ENCODE measurements at places on chromosomes 7 and 10.

- no peak for DNase-seq
Observed at GRCh38 chr7:99459087-99459486, 6.9 kb downstream of the ATP5MF start.

GRCh38 chr7:131753620-131754222, 197.3 kb upstream of the PODXL start:
- no peak for DNase-seq

- DNase-seq, result peak; percentile 72
Observed at GRCh38 chr7:2710286-2710655, 22.3 kb downstream of the AMZ1 start.

DNA sequence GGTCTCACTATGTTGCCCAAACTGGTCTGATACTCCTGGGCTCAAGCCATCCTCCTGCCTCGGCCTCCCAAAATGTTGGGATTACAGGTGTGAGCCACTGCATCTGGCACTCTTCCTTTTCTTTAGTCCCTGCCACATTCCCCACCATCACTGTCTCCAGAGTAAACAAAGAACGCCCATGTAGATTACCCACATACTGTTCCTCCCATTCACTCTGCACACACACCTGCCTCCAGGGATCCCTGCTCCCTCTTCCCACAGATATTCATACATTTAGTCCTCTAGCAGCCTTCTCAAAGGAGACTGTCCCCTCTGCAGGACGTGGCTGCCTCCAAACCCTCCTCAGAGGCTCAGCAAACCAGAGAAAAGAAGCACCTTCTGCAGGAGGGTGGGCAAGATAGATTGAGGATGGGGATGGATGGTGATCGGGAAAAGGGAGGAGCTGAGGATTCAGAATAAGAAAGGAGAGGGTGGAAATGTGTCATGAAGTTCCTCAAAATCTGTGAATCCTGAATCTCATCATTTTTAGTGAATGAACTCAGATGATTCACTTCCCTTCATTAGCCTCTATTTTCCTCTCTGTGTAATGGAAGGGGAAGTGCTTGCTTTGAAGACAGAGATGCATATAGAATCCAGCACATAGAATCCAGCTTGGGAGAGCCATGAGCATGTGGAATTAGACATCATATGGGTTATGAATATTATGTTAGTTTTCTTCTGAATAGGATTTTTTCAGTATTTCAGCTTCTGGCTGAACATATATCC, 5.5 kb upstream of the PLAU start:
- DNase-seq, result no peak

DNA sequence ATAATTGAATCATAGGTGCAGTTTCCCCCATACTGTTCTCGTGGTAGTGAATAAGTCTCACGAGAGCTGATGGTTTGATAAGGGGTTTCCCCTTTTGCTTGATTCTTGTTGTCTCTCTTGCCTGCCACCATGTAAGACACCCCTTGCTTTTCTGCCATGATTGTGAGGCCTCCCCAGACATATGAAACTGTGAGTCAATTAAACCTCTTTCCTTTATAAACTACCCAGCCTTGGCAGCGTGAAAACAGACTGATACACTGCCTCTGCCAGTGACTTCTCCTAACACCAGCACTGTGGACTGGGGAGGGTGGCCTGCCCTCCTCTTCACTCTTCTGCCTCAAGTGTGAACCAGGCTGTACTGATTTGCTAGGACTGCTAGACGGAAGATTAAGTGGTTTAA, 108.6 kb downstream of the RAB11FIP2 start:
- no peak for DNase-seq

DNA sequence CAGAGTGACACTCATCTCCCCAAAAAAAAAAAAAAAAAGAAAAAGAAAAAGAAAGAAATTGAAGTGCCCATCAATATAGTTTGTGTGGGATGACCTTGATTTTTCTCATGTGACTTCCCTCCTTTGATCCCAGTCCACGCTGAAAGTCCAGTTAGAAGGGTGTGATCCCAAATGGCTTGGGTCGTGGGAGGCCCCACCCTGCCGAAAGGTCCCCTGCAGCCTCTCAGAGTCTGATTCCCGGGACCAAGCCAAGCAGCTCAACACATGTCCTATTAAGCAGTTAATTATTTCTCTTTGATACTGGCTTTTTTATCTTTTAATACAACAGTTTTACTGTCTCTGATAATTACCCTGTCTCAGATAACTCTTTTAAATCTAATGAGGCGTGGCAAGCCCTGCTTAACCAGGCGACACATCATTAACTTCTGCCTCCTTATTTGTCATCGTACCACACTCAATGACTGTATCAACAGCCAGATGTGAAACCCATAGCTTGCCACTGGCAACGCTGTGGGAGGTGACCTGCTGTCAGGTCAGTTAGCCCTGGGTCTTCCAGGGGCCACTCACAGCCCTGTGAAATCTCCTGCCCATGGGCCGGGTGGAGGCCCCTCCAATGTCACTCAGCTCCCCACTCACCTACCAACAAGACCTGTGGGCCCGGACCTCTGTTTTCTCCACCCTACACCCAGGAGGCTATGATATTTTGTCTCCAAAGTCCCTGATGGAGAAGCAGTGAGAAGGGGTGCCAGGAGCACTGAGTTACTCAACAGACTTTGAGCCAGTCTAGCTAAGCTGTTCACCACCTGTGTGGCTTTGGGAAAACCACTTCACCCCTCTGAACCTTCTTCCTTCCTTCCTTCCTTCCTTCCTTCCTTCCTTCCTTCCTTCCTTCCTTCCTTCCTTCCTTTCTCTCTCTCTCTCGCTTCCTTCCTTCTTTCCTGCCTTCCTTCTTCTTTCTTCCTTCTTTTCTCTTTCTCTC, 110.0 kb upstream of the SFMBT2 start:
- no peak for DNase-seq

DNA sequence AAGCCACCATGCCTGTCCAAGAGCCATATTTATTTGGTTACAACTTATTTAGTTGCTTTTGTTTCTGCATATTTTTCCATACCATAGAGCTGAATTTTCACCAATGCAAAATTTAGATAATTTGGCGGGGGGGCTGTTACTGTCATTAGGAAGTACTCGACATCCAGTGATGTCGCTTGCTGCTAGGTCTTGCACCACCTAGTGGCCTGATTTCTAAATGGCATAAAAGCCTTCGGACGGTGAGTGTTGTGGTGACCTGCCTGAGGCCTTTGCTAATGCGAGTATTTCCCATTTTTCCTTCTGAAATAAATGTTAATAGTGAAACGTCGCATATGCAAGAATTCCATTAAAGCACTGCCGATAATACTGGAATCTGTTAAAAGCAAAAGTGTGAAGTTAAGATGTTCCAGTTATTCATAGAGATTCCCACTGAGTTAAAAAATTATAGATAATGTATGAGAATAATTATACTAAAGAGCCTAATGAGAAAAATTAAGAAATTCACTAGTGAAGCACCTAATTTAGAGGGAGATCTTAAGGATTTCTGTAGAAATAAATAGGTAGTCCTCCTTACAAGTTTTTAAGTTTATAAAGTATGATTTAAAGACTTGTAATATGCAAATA, 86.1 kb upstream of the DNAJB6 start:
- no peak for DNase-seq

- DNase-seq, result no peak
Observed at GRCh38 chr7:26005683-26006410, 146.2 kb upstream of the NFE2L3 start.

DNA sequence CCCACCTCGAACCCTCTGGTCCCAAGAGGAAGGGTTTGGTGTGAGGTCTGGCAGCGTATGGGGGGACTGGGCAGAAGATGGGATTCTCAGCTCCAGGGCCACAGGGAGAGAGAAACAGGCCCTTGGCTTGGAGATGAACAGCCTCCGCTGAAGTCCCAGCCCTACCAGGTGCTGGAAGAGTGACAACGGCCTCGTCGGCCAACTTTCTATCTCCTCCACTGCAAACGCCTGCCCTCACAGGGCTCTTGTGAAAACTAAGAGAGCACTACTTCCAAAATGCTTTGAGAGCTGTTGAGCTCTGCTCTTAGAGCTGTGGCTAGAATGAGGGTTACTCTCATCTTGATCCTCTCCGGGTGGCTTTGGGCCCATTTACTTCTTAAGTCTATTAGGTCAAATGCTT, 63.5 kb downstream of the AFAP1L2 start:
- no peak for DNase-seq
